Kidney tubule cell (primary cell): ENCODE measurements at places on chromosomes 11 and 22.

GRCh38 chr11:11708256-11708655 lies 86.5 kb upstream of the GALNT18 start:
- no peak for DNase-seq

DNA sequence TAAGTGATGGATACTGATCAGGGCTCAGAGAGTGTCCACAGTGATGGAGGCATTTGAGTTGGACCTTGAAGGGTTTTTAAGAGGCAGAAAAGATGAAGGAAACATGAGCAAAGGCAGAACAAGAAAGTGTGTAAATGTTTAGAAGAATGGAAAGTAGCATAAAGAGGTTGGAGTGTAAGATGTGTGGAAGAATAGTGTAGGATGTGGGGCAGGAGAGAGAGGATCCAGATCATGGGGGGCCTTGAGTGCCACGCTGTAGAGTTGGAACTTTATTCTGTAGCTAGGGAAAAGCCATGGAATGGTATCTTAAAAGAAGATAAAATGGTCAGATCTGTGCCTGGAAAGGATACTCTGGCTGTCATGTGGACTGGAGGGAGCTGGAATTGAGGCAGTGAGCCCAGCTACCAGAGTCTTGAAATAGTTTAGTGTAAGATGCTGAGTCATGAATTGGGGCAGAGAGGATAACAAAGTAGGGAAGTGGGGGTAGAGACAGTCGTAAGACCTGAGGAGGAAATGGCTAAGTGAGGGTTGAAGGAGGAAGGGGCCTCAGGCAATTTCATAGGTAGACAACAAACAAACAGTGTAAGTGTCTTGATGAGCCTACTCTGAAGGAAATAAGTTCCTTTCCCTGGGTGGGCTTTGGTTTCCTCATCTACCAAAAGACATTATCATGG lies 6.7 kb downstream of the KCNE3 start:
- DNase-seq = peak; percentile 48

DNA sequence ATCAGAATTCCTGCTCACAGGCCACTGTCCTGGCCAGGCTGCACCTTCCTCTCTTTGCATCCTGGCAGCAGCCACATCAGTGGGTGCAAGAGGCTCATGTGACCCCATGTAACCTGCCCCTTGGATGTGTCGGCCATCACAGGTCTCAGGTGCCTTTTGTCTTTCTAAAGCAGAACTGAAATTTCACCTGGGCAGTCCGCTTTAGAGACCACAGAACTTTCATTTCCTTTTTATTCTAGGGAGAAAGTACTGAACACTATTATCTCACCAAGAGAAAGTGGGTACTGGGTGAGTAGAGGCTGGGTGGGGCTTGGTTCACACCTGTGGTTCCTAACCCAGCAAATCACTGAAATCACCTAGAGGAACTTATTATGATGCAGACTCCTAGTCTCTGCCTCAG lies 51.7 kb upstream of the NUP160 start:
- no peak for DNase-seq

GRCh38 chr11:91932151-91932821 lies 292.3 kb upstream of the FAT3 start:
- DNase-seq = peak; percentile 68
